T-cell (primary cell): ENCODE measurements at places on chromosomes 7 and 10.

GRCh38 chr10:31820096-31820495 is 108.5 kb downstream of the ARHGAP12 start:
- no peak for DNase-seq

DNA sequence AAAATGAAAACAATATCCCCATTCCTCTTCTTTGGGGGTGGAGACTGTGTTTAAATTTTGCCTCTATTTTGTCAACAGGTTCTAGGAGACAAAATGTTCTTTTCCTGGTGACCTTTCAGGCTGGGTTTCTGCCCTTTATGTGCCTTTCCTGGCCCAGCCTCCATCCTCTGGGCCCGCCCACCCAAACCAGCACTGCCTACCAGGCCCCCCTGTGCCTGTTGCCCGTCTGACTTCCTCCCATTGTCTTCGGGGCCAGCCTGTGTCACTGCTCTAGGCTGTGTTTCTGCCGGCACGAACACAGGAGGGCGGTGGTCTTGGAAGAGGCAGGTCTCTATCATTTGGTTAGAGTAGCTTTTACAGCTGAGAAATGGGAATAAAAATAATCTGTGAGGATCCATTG is 13.9 kb downstream of the TSPAN14 start:
- peak; percentile 63 for DNase-seq

DNA sequence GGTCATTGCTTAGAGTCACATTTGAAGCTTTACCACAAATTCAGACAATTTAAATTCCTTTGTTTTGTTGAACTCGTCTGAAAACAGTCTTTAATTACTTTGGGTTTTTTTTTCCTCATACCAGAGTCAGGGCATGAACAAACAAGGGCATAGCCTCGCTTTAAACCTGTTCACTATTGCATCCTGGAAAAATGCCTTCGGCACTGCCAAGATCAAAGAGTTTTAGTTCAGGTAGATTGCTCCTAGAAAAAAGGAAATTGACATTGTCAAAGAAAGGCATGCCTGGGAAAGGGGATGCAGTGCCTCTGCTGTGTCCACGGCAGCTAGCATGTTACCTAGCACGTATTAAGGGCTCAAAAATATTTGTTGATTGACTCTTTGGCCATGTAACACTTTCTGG is 235.1 kb downstream of the ARHGAP21 start:
- no peak for DNase-seq

DNA sequence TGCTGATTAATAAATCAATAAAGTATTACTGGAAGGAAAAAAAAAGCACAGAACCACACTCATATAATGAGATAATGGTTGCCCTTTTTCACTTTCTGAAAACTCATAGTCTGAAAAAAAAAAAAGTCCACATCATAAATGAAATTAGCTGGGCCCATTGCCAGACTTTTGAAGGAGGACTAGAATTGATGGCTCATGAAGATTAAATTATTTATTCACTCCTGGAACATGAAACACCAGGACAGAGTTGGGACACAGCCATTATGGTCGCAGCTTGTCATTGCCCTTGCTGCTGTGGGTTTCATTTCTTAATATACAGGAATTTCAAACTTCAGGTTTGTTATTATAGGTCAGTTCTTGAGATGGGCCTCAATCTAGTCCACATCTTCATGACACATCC is 91.9 kb downstream of the CNTNAP2 start:
- no peak for DNase-seq

DNA sequence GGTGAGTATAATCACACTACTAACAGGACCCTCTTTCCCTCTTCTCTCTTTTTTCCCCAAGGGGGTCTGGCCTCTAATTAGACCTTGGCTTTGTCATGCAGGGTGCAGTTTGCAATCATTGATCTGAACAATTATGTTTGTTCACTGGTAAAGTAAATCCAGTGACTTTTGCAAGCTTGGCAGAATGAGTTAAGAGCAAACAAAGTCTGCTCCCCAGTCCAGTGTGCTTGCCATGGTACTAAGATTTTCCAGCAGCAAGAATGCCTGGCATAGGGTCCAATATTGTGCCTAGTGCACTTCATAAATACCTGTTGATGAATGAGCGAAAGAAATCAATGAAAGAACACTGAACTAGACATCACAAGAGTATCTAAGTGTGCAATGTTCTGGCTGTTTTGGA is 43.9 kb downstream of the PLXDC2 start:
- no peak for DNase-seq

GRCh38 chr10:116947841-116948529 is 57.0 kb downstream of the SHTN1 start:
- DNase-seq, result no peak
